Activated naive CD4-positive, alpha-beta T cell treated with anti-CD3 and anti-CD28 coated beads, Interleukin-2, amount 10 ng/mL, durations not matched to agents 5 hours and 36 hours (primary cell): ENCODE measurements at places on chromosomes 12 and 14. TPM values are rescaled to one million over a fixed set of nuclear protein-coding genes. Genes with fewer than 3 reads are reported as not detected.

Gene OTX2
- total RNA-seq: not detected

Gene HOXC5
- not detected for total RNA-seq

Gene RAD51B
- total RNA-seq: 25.5 TPM

Gene HOXC13
- total RNA-seq: not detected

Gene SIX1
- not detected for total RNA-seq

Gene ANKRD33
- total RNA-seq: not detected

Gene LHX5
- total RNA-seq: not detected

Gene CDKL1
- total RNA-seq: 10.5 TPM

Gene TAC3
- not detected for total RNA-seq

Gene FIGNL2
- total RNA-seq: 0.26 TPM

Gene PRH2
- not detected for total RNA-seq

Gene RD3L
- total RNA-seq: not detected

Gene APOLD1
- total RNA-seq: 9.0 TPM

Gene RPGRIP1
- not detected for total RNA-seq

Gene PROX2
- not detected for total RNA-seq

Gene ARMH4
- 0.18 TPM for total RNA-seq

Gene ANO4
- not detected for total RNA-seq

Gene NTS
- not detected for total RNA-seq

Gene C12orf56
- total RNA-seq: 0.13 TPM

Gene SDS
- not detected for total RNA-seq

Gene CDKN1B
- total RNA-seq: 138 TPM

Gene LYZ
- total RNA-seq: 0.40 TPM

Gene ITPK1
- 57.9 TPM for total RNA-seq

Gene SDR9C7
- total RNA-seq: not detected

Gene RNASE3
- total RNA-seq: not detected

Gene BCL11B
- 106 TPM for total RNA-seq

Gene PPP1R36
- not detected for total RNA-seq

Gene CAPZA3
- not detected for total RNA-seq

Gene RFX4
- not detected for total RNA-seq

Gene CD27
- 160 TPM for total RNA-seq

Gene SLC6A12
- not detected for total RNA-seq

Gene GRIP1
- 0.51 TPM for total RNA-seq

Gene NAA25
- total RNA-seq: 26.7 TPM

Gene PIWIL1
- not detected for total RNA-seq
